GM10248 (cell line): ENCODE measurements at places on chromosomes 7 and 10.
A peak's percentile ranks its signal among the peaks of the same experiment; 100 is the strongest.

GRCh38 chr7:23863209-23863787 lies 153.3 kb downstream of the STK31 start:
- DNase-seq, result no peak

GRCh38 chr7:12519682-12520009 lies 50.9 kb upstream of the SCIN start:
- no peak for DNase-seq

GRCh38 chr10:32259551-32259950 lies 87.4 kb downstream of the EPC1 start:
- no peak for DNase-seq

DNA sequence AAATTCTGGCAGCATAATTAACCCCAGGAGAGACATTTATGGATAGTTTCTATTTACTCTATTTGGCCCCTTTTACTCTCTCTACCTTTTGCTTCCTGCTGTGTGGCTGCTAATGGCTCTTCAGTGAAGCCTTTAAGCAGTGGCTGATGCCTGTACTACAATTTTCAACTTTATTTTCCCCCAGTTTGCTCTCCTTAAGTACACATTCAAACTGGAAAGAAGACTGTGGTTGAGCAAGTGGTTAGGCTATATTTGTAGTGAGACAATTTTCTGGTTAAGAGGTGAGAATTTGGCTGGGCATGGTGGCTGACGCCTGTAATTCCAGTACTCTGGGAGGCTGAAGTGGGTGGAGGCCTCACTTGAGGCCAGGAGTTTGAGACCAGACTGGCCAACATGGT lies 8.5 kb upstream of the RSBN1L start:
- no peak for DNase-seq

GRCh38 chr10:17406036-17406834 lies 48.2 kb downstream of the ST8SIA6 start:
- DNase-seq, result no peak

GRCh38 chr7:16293669-16294425 lies 127.5 kb downstream of the CRPPA start:
- no peak for DNase-seq

DNA sequence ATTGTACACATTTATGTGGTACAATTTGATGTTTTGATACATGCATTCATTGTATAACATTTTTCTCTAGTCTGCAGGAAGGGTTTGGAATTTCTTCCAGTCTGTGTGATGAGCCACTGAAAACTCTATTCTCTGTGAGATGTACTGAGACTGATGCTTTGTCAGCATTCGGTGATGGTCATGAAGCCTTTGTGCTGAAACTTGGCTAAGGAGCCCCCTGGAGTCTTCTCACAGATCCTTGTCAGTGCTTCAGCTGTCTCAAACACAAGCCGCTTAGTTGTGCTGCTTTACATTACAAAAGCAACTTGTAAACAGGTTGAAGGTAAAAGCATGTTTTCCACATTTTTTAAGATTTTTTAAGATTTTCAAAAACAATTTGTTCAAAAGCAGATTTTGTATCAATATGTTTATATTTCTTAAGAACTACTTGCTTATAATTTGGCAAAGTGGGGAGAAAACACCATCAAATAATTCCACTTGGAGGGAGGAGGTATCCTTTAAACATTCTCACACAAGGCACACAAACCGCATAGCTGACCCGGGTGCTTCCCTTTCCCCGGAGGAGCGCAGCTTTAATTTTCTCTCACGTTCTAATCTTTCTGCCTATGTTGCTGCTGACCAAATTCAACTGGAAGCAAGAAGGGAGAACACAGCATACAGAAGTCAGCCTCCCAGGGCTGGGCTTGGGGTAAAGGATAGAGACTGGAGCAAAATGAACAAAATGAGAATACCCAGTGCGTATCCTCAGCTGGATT lies 249.8 kb upstream of the VSTM2A start:
- DNase-seq, result no peak

DNA sequence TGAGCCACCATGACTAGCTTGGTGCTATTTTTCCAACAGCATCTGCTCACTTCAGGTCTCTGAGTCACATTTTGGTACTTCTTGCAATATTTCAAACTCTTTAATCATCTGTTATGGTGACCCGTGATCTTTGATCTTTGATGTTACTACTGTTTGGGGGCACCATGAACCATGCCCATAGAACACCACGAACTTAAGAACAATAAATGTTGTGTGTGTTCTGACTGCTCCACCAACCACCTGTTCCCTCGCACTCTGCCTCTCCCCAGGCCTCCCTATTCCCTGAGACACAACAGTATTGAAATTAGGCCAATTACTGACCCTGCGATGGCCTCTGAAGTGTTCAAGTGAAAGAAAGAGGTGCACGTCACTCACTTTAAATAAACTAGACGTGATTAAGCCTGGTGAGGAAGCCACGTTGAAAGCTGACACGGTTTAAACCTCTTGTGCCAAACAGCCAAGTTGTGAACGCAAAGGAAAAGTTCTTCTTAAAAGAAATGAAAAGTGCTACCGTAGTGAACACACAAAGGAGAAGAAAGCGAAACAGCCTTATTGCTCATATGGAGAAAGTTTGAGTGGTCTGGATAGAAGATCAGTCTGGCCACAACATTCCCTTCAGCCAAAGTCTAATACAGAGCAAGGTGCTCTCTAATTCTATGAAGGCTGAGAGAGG lies 27.2 kb upstream of the ATP6V0A4 start:
- DNase-seq, result no peak

GRCh38 chr7:74012842-74013249 lies 15.1 kb upstream of the ELN start:
- peak; percentile 92 for DNase-seq

- DNase-seq, result no peak
These were observed 69.4 kb downstream of the TBXAS1 start for GRCh38 chr7:139898483-139898882.

GRCh38 chr7:75640201-75640600 lies 98.5 kb downstream of the HIP1 start:
- DNase-seq, result no peak

DNA sequence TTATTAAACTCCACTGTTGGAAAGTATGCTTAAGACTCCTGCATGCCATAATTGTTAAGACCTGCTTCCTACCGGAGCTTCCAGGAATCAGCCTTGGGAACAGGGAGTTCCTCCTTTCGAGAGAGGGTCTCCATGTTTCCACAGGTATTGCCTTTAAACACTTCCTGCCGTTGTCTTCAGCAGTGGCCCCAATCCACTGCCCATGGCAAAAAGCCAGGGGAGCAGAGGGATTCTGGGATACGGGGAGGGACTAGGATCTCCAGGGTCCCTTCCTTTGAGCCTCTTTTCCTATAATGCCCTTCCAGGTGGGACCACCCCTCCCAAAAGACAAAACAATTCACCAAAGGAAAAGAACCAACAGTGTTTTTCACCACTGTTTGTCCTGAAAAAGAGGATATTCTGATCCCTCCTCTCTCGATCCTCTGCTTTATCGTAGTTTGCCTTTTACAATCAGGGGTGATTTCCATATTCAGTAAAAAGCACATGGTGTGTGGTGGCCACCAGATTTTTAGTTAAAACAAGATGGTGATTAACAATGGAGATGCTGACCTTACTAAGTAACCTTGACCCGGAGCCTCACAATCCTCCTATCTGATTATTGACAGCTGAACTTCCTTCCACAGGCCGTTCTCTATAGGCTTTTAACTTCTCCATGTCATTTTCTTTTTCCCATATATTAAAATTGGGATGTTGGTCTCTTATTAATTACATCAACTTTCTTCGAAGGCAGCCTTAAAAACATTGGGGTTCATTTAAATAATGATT lies 36.0 kb downstream of the LRRC72 start:
- DNase-seq, result no peak

GRCh38 chr10:18164093-18164492 lies 23.9 kb downstream of the CACNB2 start:
- DNase-seq, result no peak

DNA sequence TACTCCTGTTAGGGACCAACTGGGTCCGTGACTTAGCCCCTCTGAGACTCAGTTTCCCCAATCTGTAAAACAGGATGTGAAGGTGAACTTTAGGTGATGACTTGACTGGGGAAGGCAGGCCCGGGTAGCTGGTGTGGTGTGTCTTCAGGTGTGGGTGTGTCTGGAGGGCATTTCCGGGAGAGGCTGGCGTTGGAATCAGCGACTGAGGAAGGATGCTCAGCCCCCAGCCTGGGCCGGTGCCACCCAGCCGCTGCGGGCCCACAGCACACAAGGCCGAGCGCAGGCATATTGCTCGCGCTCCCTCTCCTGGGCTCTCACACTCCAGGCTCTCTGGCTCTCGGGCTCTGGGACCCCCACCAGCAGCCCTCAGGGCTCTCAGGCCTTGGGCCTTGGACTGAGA lies 31.7 kb upstream of the CNPY1 start:
- no peak for DNase-seq

GRCh38 chr7:157797361-157797760 lies 460.6 kb downstream of the DNAJB6 start:
- no peak for DNase-seq

DNA sequence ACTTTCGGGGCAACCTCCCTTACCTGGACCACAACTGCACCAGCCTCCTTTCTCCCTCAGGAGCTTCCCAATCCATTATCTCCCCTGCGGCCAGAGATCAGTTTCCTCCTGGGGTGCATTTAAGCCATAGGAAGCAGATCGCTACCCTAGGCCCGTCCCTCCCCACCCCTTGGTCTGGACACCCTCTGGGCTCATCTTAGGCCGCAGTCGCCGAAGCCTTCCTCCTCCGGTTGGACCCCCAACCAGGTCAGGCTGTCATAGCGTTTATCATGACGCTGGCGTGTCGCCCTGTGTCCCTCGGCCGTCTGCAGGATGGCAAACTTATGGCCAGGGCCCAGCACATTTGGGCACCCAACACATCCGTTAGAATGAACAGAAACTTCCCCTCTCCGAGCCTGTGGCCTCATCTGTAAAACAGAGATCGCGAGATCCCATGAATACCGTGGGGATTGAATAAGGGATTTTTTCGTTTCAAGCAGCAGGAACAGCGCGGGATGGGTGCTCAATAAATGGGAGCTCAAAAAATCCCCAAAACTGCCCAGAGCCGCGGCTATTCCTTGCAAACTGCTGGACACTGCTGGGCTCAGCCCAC lies 669 bp upstream of the AP5Z1 start:
- peak; percentile 55 for DNase-seq

DNA sequence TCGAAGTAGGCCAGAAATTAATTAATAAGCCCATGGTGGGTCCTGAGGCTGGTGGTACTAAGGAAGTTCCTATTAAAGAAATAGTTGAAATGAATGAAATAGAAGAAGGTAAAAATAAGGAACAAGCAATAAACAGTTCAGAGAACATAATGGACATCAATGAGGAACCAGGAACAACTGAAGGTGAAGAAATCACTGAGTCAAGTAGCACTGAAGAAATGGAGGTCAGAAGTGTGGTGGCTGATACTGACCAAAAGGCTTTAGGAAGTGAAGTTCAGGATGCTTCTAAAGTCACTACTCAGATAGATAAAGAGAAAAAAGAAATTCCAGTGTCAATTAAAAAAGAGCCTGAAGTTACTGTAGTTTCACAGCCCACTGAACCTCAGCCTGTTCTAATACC lies 36.0 kb downstream of the SLK start:
- no peak for DNase-seq

DNA sequence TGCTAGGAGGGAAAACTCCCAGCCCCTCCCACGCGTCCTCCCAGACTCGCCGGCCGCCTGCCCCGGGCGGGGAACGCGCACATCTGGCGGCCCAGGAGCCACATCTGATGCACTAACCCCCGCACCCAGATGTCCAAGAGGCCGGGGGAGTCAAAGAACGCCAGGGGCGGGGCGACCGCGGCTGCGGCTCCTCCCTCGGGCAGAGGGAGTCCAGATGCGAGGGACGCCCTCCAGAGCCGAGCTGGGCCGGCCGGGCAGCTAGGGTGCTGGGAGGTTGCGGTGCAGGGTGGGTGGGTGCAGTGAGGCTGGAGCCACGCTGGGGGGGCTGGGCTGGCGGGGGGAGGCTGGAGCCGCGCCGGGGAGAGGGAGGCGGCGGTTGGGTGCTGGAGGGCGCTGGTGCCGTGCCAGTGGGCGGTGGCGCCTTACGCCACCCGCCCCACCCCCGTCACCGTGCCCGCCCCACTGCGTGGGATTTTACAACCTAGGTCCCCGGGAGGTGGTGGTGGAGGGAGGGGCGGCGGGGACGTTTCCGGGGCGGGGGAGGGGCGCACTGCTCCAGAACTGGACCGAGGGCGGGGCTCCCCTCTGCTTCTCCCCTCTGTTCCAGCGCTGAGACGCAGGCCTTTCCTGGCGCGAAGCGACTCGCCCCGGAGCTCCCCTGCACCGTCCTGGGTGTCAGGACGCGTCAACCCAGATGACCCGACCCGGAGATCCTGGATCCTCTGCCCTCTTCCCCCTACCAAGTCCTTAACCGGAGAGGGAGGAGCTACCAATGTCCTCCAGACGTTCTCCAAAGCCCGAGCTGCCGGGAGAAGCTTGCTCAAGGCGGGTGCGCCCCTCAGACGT lies 109.1 kb downstream of the REEP3 start:
- DNase-seq, result peak; percentile 89

DNA sequence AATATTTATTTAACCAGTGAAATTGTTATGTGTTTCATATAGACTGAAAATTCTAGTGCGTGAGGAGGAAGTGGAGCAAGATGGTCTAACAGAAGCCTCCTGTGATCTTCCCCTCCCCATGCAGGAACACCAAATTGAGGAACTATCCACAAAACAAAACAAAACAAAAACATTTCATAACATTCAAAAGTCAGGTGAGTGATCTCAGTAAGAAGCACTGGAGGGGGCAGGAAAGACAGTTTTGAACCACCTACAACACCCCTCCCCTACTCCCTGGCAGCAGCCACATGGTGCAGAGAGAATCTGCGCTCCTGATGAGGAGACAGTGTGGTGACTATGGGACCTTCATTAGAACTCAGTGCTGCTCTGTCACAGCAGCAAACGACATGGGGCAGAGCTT lies 221.9 kb upstream of the SEMA3C start:
- DNase-seq, result no peak

- no peak for DNase-seq
These were observed 194.4 kb upstream of the PRSS1 start for GRCh38 chr7:142554560-142555532.

GRCh38 chr10:73873838-73874215 lies 528 bp downstream of the CAMK2G start:
- no peak for DNase-seq

DNA sequence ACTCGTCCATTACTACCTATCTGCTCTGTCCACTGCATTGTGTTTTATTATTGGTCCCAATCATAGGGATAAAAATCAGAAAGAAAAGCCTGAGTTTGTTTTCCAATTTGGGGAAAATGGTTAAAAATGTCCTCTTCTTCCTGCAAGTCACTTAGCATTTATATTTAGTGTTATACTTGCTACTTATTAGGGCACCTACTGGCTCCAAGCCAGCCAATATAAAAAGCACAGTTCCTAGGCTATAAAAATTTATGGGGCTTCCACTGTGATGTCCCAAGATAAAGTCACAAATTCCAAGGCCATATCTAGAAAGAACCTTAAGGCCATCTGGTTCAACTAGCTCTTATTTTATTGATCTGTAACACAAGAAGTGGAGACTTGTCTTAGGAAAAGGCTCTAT lies 3.2 kb downstream of the SLC35B4 start:
- DNase-seq, result no peak
